Stimulated activated CD8-positive, alpha-beta memory T cell treated with anti-CD3 and anti-CD28 coated beads, Interleukin-4, amount 100 ng/mL, for 1 hour (primary cell): ENCODE measurements at places on chromosomes 7 and 10.

- no peak for DNase-seq
Observed at GRCh38 chr7:32564542-32564941, 69.3 kb downstream of the AVL9 start.

DNA sequence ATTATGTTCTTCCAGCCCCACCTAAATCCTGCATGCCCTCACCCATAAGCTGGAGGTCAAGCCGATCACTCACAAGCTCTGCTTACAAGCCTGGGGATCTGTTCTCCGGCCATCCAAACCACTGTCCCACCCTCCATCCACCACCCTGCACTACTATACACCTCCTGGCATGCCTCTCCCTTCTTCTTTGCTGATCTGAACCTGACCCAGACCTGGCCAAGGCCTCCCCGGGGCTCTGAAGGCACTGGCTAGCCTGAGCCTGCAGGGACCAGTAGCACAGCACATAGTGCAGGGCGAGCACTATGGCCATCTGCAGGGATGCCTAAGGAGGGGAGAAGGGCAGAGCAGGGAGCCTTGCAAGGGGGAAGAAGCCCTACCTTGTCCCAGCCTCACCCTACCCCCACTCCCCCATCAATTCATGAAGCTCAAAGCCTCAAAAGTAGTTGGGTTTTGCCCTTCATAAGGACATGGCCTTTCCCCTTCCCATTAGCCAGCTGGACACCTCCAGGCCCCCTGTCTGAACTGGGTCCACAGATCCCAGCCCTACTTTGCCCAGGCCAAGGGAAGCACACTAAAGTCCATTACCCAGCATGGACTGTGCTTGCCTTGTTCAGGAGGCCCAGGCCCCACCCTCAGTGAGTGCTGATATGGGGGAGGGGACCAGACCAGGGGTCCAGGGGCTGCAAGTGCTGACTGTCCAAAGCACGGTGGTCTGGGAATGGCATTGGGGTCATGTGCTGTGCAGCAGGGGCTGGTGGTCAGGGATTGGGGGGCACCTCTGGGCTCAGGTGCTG, 29.6 kb downstream of the CHAT start:
- DNase-seq = no peak

- DNase-seq = no peak
Observed at GRCh38 chr10:90920986-90921666, at the start of gene ANKRD1. ANKRD1 (minus strand) TSS chr10:90921087; CDS start chr10:90921027, 60 bp downstream.

GRCh38 chr10:69962746-69963135, 89.9 kb upstream of the MACROH2A2 start:
- no peak for DNase-seq

DNA sequence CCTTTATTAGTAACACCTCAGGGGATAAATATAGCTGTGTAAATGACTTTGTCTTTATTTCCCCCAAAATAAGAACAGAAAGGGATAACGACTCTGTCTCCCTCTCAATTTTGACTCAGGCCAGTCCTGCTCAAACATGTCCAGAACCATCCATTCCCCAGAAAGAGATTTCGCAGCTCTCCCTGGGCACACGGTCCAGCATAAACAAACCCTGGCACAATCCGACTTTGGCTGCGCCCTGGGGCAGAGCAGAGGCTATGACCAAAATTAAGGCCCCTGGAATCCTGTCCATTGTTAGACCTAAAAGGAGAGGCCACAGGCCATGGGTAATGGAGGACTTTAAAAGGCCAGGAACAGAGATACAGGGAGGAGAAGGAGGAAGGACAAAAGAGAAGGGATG, 99.1 kb downstream of the PRPF18 start:
- DNase-seq = no peak

- DNase-seq = no peak
Observed at GRCh38 chr7:84291756-84292155, 97.2 kb upstream of the SEMA3A start.

GRCh38 chr10:120429395-120429794, 27.6 kb upstream of the PLPP4 start:
- DNase-seq = no peak

- no peak for DNase-seq
Observed at GRCh38 chr10:45438466-45439090, 64.6 kb downstream of the ALOX5 start.

GRCh38 chr7:152145853-152146466, 120.5 kb downstream of the GALNT11 start:
- DNase-seq = peak; percentile 17

GRCh38 chr7:49112222-49112621, 187.9 kb downstream of the CDC14C start:
- DNase-seq = no peak

DNA sequence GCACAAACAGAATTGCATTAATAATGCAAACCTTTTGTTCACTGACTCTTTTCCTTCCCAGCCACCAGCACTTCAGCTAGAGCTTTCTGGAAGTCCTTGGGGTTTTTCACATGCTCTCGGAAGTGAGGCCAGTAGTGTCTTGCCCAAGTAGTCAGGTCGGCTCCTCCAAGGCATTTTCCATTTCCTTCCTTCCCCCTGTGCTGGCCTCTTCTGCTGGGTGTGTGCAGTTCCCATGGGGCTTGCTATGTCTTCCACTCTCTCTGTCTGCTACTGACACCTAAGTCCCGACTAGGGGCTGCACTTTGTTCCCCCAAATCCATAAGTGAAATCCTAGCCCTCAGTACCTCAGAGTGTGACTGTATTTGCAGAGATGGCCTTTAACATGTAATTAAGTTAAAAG, 175.6 kb upstream of the BMPER start:
- DNase-seq = no peak

- no peak for DNase-seq
Observed at GRCh38 chr10:132784866-132785722, 853 bp downstream of the NKX6-2 start.

GRCh38 chr10:49021685-49022084, 82.0 kb upstream of the LRRC18 start:
- no peak for DNase-seq

DNA sequence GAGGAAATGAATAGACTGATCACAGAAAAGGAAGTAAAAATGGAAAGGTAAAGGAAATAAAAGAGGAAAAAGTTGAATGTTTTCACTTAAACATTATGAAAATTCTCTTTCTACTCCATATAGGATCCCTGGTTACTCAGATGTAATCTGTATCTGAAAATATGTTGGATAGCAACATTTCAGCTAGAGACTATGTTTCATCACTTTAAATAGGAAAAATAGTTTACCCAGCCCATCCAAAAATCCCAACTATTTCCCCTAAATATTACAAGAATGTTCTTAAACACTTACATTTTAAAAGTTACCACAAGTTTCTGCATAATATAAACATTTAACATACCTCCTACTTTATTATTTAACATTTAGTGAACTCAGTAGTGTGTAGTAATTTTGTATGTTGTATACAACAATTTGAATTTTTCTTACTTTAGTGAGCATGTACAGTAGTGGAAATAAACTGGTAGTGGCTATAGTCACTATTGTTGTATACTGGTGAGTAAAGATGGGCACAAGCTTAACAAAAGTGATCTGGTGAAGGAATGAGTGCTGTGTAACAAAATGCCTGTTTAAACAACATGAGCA, 27.1 kb downstream of the SLF2 start:
- DNase-seq = no peak

DNA sequence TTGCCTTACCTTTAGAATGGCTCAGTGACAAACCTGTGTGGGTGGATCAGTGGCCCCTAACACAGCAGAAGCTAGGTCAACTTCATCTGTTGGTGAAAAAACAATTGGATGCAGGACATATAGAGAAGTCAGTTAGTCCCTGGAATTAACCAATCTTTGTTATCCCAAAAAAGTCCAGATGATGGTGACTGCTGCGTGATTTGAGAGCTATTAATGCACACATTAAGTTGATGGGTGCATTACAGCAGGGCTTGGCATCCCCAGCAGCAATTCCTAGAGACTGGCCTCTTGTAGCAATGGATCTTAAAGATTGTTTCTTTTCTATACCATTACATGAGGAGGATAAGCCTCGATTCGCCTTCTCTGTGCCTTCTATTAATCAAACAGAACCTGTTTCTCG, 33.3 kb downstream of the OR13A1 start:
- no peak for DNase-seq

DNA sequence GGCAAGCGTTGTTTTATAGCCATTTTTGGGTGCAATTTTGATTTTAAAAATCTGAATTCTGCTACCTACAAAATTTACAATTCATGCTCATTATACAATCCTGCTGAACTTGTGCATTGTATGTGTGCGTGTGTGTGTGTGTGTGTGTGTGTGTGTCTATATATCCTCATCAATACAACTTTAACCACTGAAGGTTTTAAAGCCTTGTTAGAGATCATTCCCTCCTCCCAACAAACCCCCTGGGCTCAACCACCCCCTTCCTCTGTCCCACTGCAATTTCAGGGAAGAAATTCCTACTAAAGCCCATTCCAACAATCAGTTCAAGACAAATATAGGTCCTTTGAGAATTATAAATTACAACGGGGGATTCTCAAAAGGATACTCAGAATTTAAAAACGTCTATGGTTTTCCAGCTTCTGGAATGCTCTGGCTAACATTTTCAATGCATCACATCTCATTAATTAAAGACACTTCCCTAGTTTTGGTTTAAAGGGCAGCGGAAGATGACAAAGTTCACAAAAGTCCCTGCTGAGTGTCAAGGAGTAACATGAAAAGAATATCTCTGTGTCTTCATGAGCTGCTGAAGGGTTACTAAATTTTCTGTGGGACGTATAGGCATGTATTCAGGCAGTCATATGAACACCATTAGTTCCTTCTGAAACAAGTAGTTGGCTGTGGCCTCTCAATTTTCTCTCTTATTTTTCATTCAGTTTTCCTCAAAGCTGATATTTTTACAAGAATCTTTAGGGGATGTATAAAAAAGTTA, 889 bp upstream of the SEMA3A start:
- DNase-seq = no peak

GRCh38 chr7:79604841-79605240, 151.4 kb upstream of the MAGI2 start:
- no peak for DNase-seq

DNA sequence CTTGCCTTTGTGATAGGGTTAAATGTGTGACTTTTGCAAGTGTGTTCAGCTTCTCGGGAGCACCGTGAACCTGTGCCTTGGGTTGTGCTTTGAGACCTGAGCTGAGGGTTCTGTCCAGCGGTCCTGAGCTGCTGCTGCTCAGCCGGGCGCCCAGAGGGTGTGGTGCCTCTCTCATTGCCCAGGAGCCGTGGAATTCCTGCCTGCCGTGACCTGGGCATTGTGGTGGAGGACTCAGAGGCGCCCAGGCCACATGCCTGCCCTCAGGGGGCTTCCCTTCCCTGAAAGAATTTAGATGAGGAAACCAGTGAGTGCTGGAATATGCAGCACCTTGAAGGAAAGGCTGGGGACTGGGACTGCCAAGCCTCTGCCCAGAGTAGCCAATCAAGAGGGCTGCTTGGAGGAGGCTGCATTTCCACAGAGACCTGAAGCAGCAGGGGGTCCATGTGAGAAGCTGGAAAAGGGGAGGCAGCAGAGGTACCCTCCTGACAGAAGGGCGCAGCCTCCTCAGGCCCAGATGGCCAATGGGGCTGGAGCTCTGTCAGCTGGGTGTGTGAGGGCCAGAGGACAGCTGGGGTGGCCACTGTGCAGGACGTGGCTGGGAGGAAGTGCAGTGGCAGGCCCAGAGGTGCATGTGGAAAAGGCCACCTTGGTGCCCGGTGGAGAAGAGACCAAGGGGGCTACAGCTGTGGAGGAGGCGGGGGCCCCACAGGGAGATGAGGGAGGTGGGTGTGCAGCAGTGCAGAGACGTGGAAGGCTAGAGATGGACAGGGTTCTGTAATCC, 107.3 kb downstream of the NKX6-2 start:
- DNase-seq = no peak

- DNase-seq = no peak
Observed at GRCh38 chr7:77238703-77239136, 39.1 kb upstream of the FGL2 start.

- DNase-seq = no peak
Observed at GRCh38 chr10:89853781-89854191, 152.4 kb downstream of the KIF20B start.

DNA sequence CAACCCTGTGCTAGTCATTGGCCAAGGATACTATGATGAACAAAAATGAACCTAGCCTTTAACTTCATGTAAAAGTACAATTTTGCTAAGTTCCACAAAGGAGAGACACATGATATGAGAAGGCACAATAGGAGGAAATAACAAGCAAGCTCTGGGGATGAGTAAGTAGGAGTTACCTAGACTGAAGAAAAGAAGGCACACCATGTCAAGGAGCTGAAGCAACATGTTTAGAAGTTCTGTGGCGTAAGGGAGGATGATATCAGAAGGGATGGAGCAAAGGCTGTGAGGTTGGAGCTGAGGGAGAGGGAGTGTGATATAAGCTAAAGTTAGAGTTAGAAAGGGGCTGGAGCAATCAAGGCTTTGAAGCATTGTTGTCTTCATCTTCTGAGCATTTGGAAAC, 25.6 kb downstream of the KIFBP start:
- DNase-seq = no peak

DNA sequence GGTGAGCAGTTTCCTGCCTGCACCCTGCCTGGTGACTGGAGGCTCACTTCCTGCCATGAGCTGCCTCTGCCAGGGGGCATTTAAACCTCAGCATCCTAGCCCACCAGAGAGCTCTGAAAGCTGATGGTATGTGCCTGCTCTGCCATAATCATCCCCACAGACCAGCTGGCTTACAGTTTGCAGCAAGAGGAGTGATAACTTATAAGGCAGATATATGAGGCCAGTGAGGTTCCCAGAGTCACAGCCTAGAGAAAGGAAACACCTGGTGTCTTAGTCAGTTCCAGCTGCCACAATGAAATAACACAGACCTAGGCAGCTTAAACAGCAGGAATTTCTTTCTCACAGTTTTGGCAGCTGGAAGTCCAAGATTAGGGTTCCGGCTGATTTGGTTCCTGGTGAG, 232.0 kb downstream of the PAXIP1 start:
- DNase-seq = no peak

GRCh38 chr10:59976909-59977308, 70.6 kb upstream of the CCDC6 start:
- no peak for DNase-seq

GRCh38 chr7:140506788-140507464, 27.6 kb upstream of the MKRN1 start:
- no peak for DNase-seq

GRCh38 chr7:158167373-158167772, 420.2 kb downstream of the PTPRN2 start:
- no peak for DNase-seq

DNA sequence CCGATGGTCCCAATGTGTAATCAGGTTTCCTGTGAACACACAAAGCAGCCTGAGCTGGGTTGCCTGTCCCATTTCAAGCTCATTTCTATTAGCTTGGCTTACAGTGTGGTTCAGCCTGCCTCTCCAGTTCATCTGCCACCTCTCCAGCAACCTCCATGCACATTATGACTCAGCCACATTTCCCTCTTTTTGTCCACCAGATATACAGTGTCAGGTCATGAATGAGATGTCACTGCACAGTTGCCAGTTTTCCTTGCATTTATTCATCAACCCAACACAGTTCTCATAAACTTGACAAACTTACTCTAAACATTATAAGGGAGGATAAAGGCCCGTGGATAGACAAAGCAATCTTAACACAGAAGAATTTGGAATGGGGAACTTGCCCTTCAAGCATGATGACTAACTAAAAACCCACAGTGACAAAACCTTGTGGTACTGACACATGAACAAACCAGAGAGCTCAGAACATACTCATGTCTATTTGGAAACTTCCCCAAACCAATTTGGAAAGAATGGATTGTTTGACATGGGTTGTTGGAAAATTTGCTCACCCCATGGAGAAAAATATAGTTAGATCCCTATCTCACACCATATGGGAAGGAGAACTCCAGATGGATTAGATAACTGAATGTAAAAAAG, 2.5 kb upstream of the CFAP58 start:
- no peak for DNase-seq

- DNase-seq = no peak
Observed at GRCh38 chr10:17989908-17990767, 38.4 kb downstream of the SLC39A12 start.
